ENCODE measurements at places on chromosomes 2 and 18.

DNA sequence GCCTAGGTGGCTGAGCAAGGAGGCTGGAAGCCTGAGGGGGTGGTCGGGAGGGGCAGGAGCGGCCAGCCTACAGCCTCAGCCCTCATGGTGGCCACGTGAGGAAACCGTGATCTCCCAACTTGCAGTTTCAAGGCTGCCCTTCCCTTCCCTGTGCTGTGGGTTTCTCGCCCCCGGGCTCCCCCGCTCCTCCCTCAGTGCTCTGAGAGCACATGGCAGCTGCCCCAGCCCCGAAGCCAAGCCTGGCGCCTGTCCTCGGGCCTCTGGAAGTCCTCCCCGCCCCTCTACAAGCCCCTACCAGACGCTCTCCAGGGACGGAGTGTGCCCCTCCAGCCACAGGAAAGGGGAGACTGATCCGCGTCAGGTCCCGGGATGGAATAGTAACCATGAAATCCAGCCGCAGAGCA lies 586 bp upstream of the ANKRD23 start:
- DNase-seq, result no peak

DNA sequence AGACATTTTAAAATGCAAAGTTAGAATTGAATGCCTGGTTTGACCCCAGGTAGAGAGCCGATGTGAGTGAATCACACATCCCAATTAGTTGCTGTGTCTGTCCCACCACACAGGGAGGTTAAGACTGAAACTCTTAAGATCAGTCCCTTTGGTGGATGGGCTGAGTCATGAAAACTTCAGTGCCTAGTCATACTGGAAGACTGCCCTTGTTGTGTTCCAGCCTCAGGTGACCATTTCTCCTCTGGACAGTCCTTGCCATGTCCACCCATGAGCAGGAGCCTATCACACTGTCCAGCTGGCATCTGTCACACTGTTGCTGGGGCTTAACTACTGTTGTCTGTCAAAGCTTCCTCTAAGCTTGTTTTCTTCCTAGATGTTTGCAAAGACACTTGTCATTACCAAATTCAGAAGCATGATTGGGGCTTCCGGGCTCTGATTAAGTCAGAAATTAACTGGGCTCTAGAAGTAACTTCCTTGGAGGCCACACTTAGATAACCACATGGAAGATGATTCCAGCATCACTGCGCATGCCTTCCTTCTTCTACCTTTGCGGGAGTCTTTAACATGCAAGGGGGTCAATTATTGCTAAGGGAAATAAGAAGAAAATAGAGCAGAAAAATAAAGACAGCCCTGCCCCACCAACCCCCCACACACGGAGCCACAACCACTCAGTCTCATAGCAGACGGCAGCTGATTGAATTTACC lies 21.3 kb downstream of the CYRIA start:
- no peak for DNase-seq

DNA sequence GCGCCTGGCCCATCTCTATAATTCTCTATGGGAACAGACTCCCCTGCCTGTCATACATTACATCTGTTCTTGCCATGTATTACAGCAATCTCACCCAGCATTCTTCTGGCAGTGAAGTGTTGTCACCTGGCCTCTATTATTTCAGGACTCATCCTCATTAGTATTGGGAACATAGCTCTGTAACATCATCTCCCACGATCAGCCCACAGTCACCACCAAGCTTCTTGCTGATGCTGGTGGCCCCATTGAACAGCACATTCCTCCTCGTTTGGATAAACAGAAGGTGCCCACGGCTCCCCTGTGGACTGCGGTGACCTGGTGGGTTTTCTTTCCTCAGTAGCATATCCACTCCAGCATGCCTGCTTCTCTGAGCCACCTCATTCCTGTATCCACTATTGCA lies 21.5 kb downstream of the CHCHD5 start:
- no peak for DNase-seq

GRCh38 chr18:67467188-67467587 lies 49.3 kb downstream of the DSEL start:
- no peak for DNase-seq

- no peak for DNase-seq
These were observed 22.6 kb upstream of the PROKR1 start for GRCh38 chr2:68620772-68621171.

GRCh38 chr18:27749194-27749593 lies 427.7 kb downstream of the CDH2 start:
- DNase-seq, result no peak

- no peak for DNase-seq
These were observed 14.7 kb downstream of the MREG start for GRCh38 chr2:215998636-215999035.

- no peak for DNase-seq
These were observed 80.6 kb upstream of the DOCK10 start for GRCh38 chr2:225122583-225123486.

- DNase-seq, result no peak
These were observed 107.9 kb downstream of the RNF144A start for GRCh38 chr2:7025082-7025481.

GRCh38 chr2:229206548-229206947 lies 64.5 kb downstream of the PID1 start:
- DNase-seq, result no peak

GRCh38 chr2:176852667-176853066 lies 359.9 kb upstream of the HNRNPA3 start:
- DNase-seq, result no peak

DNA sequence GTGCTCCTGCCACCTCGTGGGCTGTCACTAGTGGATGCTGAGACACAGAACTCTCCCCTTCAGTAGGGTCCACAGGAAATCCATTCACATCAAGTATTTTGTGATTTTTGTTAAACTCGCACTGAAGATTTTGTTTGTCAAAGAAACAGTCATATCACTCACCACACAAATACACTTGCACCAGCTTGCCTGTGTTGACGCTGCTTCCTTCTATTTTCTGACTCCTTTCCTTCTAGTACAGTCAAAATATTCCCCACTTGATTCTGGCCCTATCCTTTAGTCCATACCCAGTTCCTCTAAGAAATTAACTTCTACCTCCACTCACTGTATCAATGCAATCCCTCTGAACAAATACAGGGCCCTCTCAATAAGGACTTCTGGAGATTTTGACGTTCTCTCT lies 213.2 kb upstream of the ARL4C start:
- DNase-seq, result no peak

DNA sequence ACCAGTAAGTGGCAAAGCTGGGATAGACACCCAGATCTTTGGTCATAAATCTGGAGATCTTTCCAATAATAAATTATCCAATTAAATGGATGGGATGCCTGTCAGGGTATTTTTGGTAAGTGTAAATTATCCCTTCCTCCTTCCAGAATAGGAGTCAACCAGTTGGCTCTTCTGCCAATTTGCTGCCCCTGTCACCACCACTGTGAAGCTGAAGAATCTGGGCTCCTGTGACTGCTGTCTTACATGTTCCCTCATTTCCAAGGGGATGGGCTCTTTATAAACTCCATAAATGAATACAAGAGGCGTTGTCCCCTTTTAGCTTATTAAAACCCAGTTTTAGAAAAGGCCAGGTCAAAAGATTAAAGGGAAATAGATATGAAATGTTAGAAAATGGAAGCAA lies 17.8 kb upstream of the BMP10 start:
- no peak for DNase-seq
